ENCODE measurements at places on chromosomes 6 and 20.

- DNase-seq, result no peak
These were observed 341.8 kb downstream of the CDKAL1 start for GRCh38 chr6:20876036-20876435.

DNA sequence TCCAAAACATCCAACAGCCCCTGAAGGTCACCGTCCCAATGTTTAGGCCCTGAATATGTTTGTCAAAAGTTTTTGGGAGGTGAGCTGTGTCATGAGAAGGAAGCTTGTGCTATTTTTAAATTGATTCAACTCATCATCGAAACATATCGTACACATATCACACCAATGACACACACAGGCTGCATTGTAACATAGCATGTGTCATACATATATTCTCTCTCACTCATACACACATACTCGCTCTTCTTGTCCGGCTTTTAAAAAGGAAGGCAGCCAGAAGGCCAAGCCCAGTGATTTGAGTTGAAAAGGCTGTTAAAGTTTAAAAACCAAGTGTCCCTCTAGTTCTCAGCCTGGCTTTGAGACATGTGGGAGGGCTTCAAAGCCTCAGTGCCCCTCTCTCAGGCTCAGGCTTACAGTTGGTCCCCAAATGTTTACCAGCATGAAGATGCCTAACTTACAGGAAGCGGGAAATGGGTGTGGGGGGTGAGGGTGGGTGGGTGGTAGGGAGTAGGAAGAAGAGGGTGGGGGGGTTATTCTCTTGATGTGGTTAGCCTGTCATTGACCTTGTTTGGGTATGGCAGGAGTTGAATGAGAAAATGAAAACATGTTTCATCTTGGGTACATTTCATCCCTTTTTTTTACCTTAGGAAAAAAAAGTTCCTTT is 3.3 kb upstream of the PRDM1 start:
- DNase-seq, result no peak

- DNase-seq, result no peak
These were observed 590.5 kb upstream of the SLC35B3 start for GRCh38 chr6:9025796-9026394.

DNA sequence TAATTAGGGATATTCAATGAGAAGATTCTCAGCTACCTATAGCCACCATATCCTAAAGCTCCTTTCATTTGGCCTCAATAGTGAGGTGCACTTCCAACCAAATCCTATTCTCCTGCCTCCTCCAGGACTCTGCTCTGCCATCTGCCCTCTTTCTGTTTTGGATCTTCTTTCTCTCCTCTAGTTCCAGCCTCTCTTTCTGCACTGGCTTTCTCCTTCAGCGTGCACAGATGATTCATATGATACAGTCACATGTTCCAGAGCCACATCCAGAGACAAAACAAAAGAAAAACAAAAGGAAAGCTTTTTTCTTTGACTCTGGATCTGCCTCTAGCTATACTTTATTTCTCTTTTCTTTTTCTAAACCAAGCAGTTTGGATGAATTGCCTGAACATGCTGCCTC is 531.9 kb upstream of the MAN1A1 start:
- no peak for DNase-seq

GRCh38 chr6:5552243-5552642 is 290.9 kb downstream of the FARS2 start:
- DNase-seq, result no peak

- no peak for DNase-seq
These were observed 12.8 kb upstream of the SNAI1 start for GRCh38 chr20:49969946-49970345.

DNA sequence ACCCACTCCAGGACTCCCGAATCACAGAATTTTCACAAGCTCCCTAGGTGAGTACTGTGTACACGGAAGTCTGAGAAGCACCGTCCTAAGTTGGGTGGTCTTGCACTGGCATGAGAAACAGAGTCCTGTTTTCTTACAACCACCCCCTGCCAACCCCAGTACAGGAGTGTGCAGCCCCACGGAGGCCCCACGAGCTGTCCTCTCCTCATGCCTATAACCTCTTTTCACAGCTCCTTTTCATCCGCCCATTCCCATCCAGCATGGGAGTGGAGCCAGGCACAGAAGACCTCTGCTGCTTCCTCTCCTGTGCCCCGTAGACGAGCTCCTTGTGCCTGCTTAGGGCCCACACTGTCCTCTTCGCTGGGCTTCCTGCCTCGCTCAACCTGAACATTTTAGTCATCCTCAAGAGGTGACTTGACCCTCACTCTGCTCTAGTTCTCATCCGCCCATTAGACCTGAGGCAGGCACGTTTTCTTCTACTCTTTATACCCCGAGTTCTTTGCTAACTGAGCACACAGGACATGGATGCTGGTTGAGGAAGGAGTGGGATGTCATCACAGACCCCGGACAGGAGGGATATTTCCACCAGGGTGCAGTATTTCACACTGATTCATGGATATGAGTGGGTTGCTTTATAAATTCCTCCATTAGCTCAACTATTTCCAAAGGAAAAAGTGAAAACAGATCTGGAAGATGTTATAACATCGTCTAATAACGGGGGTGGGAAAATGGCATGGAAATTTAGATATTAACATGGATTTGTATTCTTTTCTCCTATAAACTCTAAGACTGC is 160.5 kb downstream of the TTLL2 start:
- no peak for DNase-seq

DNA sequence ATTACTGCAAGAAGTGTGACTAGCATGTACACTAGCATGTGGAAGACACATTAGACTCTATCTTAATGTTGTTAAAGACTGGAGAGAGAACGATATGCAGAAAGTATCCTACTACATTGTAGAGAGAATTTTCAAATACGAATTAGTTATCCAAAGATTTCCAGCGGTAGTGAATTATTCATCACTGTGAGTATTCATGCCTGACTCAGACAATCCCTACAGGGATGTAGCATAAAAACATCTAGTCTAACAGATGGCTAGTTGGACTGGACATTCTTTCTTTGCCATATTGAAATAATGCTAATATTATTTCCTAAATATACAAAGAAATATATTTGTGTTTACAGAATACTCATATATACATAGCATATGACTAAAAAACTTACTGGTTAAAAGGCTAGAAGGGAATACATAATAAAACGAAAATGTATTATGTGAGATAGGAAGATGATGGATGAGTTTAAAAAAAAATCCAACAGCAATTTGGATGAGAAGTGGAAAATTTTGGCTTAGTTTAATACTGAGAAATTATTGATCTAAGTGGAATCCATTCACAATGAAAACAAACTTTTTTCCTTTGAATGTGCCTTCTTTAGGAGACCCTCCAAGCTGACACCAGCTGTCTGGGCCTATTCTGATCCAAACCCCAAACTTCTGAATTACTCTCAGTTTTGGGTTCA is 580.7 kb downstream of the RFPL4B start:
- no peak for DNase-seq
